ENCODE measurements at places on chromosomes 7 and 10.

- DNase-seq, result no peak
Observed at GRCh38 chr7:46759711-46760480, 822.0 kb downstream of the TNS3 start.

DNA sequence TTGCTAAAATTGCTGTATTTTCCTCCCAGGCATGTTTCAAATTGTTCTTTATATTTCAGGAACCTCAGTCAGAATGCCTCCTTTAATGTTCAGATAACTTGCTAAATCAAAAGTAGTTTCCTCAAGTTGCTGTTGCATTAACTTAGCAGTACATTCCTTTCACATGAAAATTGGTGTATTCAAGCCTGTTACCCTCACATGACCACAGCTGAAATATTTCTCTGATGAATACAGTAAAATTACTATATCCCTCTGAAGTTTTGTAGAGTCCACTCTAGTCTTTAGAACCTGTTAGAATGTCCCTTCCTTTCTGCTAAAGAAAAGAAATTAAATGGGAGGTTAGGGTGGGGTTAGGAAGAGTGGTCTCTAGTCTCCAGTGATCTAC lies 24.5 kb upstream of the C1GALT1 start:
- no peak for DNase-seq

- no peak for DNase-seq
Observed at GRCh38 chr10:55410415-55410885, 609.4 kb upstream of the PCDH15 start.

- DNase-seq, result no peak
Observed at GRCh38 chr7:98664882-98665281, 47.8 kb downstream of the NPTX2 start.

- DNase-seq, result no peak
Observed at GRCh38 chr7:114940220-114940619, 18.3 kb downstream of the MDFIC start.

DNA sequence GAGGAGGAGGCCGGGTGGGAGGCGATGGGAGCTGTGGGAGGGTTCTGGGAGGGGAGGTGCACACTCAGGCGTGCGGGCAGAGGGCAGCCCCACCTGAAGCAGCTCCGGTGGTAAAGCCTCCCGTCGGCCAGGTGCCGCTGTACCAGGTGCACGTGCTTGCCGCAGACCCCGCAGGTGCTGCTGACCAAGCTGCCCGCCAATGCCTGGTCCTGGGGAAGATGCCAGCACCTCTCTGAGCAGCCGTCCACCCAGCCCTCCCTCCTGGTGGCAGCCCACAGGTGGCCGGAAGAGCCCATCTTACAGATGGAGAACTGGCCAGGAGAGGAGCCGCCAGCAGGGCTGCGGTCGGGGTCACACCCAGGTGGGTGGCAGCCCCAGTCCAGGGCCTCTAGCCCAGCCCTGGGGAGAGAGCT lies 12.6 kb downstream of the MICALL2 start:
- DNase-seq, result no peak

- no peak for DNase-seq
Observed at GRCh38 chr10:127887541-127888415, 5.0 kb downstream of the CLRN3 start.

Measured in GM12865 (cell line).